ENCODE measurements at places on chromosomes 12 and 14. TPM values are rescaled to one million over a fixed set of nuclear protein-coding genes. Genes with fewer than 3 reads are reported as not detected.

The FUT8 gene
- total RNA-seq = 156 TPM

The OR4Q2 gene
- total RNA-seq = not detected

The LBHD2 gene
- not detected for total RNA-seq

The CYP27B1 gene
- 4.9 TPM for total RNA-seq

The EIF2S3B gene
- 0.66 TPM for total RNA-seq

The PRKD1 gene
- total RNA-seq = not detected

Measured in T-helper 1 cell treated with Interleukin-12 subunit alpha and Interleukin-12 subunit beta and Interleukin-4 antibody, amounts not matched to agents 30 ng/mL and 1 ng/mL, for 36 hours (primary cell).